ENCODE measurements at places on chromosomes 1 and 21. TPM values are rescaled to one million over a fixed set of nuclear protein-coding genes. Genes with fewer than 3 reads are reported as not detected.

GRCh38 chr1:170776777-170777176 lies 112.8 kb downstream of the PRRX1 start:
- no peak for DNase-seq

GRCh38 chr21:16370186-16370585 lies 640.4 kb downstream of the USP25 start:
- DNase-seq: no peak

GRCh38 chr1:197441999-197442414 lies 174.0 kb downstream of the CRB1 start:
- no peak for DNase-seq

GRCh38 chr1:1123581-1124507 lies 8.0 kb upstream of the C1orf159 start:
- DNase-seq: peak; percentile 96

- DNase-seq: no peak
Measured at GRCh38 chr1:109807402-109807801, 43.7 kb upstream of the EPS8L3 start.

DNA sequence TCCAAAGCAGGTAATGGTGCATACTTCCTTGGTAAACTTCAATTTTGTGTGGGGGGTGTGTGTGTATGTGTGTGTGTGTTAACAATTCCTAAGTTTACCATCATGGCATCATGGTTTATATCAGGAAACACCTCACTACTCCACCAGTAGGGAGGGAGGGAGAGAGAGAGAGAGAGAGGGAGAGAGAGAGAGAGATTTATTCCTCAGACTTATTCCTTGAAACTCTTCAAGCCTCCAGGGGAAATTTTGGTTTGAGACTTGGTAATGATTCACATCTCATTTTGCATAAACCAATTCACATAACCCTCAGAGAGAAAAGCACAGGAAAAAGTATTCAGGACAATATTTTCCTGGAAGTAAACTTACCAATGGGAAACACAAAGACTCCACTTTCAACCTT lies 115.0 kb downstream of the TTLL7 start:
- no peak for DNase-seq

DNA sequence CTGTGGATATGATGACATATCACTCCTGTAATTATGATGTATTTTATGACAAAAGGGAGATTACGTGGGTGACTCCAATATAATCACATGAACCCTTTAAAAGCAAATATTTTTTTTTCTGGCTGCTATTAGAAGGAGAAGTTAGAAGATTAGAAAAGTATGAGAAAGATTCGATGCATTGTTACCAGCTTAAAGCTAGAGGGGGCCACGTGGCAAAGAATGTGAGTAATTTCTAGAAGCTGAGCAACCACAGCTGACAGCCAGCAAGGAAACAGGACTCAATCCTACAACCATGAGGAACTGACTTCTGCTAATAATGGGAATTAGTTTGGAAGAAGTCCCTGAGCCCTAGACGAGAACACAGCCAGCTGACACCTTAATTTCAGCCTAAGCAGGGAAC lies 56.3 kb upstream of the C1orf87 start:
- DNase-seq: peak; percentile 2

GRCh38 chr1:1947493-1947892 lies 28.4 kb upstream of the TMEM52 start:
- no peak for DNase-seq

GRCh38 chr1:108041360-108042142 lies 76.6 kb upstream of the VAV3 start:
- DNase-seq: no peak

- DNase-seq: no peak
Measured at GRCh38 chr1:207304710-207305488, 16.6 kb upstream of the CD55 start.

GRCh38 chr21:31647650-31648049 lies 11.8 kb upstream of the SOD1 start:
- DNase-seq: no peak

DNA sequence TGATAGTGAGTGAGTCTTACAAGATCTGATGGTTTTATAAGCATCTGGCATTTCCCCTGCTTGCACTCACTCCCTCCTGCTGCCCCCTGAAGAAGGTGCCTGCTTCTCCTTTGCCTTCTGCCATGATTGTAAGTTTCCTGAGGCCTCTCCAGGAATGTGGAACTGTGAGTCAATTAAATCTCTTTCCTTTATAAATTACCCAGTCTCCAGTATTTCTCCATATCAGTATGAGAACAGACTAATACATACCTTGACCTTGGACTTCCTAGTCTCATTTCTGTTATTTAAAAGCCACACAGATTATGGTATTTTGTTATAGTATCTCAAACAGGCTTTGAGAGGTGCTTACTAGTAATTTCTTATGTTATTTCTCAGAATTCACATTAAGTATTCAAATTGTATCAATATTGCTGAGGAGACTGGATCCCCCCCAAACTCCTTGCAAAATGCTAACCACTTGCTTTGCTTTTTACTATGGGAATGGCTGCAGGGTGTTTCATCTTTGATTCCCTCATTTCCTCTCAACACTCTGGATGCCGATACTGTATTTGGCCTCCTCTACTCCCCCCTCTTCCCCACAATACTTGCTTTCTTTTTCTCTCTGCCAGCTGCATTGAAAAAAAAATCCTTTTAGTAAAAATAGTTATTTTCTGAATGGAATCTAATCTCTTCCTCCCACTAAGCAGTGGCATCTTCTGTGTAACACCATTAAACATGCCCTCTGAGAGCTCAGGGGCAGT lies 96.9 kb upstream of the WLS start:
- no peak for DNase-seq

HUNK gene
- under 0.01 TPM for total RNA-seq

KLHDC9 gene
- total RNA-seq: 1.5 TPM

DYNLT5 gene
- 1.4 TPM for total RNA-seq

MMEL1 gene
- under 0.01 TPM for total RNA-seq

HECTD3 gene
- 26.1 TPM for total RNA-seq

ASTN1 gene
- total RNA-seq: under 0.01 TPM
